ENCODE measurements at places on chromosomes 5 and 9.

DNA sequence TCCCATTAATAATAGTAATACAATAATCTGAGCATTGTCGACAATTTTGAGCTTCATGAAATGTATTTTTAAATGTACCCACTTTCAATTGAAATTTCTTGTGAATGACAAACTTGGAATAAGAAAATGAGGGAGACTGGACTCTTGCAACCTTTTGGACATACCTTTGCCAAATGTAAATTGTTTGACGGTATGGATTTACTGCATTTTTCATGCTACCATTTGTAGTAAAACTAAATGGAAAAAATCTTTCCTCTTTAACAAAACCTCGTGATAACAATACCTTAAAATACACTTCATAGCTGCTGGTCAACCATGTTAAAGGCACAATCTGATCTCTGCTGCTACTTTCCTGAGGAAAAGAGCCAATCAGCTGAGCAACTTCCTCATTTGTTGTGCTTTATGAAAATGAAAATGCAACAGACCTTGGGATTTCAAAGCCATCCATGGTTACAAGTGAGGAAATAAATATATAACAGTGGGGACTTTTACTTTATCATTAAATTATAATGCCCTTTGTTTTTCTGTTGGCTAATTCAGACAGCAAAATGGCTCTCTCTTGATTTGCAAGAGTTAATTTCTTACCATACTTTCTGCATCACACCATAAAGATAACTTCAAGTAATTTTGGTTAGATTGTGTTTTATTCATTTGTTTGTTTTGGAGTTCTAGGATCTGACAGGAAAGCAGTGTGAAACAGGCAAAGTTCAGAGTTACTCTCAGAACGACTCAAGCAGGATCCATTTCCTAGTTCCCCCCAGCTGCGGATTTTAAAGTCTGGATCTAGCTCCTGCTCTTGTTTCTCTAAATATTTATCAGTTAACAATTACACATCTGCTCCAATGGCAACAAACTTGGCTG is 1.1 kb downstream of the ALDH1A1 start:
- H3K27ac ChIP-seq = no peak overlapping the region
- H3K4me1 ChIP-seq = no peaks in the 10 kb centered on the region

GRCh38 chr5:84213861-84214260 is 170.8 kb downstream of the EDIL3 start:
- H3K27ac ChIP-seq = no peak overlapping the region
- DNase-seq = no peak
- H3K27me3 ChIP-seq = no peaks in the 10 kb centered on the region
- H3K36me3 ChIP-seq = no peaks in the 10 kb centered on the region
- H3K4me1 ChIP-seq = no peaks in the 10 kb centered on the region

DNA sequence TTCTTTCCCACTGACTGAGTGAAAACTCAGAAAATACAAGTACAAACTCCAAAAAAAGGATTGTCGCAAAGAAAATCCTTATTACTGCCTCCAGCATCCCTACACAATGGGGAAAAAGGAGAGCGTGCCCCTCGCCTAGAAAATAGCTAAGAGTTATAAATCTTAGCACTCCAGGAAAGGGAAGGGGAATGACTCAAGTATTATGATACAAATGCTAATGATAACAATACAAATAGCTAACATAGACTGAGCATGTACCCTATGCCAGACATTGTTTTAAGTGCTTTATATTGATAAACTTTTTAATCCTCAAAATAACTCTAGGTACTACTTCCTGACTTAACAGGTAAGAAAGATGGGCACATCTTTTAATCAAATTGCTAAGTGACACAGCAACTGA is 70.8 kb upstream of the VCAN start:
- no peaks in the 10 kb centered on the region for H3K4me1 ChIP-seq
- DNase-seq = no peak
- H3K36me3 ChIP-seq = no peaks in the 10 kb centered on the region
- H3K27me3 ChIP-seq = no peaks in the 10 kb centered on the region

- H3K36me3 ChIP-seq = no peaks in the 10 kb centered on the region
- no peak overlapping the region for H3K4me3 ChIP-seq
- H3K4me1 ChIP-seq = no peaks in the 10 kb centered on the region
- DNase-seq = no peak
- H3K27ac ChIP-seq = no peak overlapping the region
- peaks cover 41% of the 10 kb centered on the region for H3K27me3 ChIP-seq
Observed at GRCh38 chr5:112625689-112626438, 111.8 kb upstream of the APC start.

GRCh38 chr9:109923806-109924205 is 143.8 kb downstream of the PALM2AKAP2 start:
- peaks cover 3% of the 10 kb centered on the region for H3K27me3 ChIP-seq
- DNase-seq = no peak
- H3K36me3 ChIP-seq = no peaks in the 10 kb centered on the region
- H3K4me3 ChIP-seq = no peak overlapping the region

DNA sequence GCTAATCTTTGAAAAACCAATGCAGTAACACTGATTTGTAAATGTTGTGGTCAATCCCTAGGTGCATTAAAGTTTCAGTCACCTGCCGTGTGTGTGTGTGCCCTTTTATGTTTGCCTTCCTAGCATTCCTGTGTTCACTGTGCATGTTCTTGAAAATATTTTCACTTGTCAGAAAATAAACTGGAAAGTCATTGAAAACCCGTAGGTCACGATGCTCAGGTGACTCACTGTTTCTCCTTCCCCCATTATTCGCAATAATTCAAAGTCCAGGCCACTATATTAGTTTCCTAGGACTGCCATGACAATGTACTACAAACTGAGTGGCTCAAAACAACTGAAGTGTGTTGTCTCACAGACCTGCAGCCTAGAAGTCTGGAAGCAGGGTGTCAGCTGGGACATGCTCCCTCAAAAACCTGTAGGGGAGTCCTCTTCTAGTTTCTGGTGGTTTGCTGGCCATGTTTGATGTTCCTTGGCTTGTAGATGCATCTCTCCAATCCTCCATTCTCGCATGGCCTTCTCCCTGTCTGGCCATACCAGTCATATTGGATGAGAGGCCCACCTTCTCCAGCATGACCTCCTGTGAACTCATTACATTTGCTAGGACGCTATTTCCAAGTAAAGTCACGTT is 29.3 kb downstream of the MARVELD2 start:
- no peak for DNase-seq
- no peak overlapping the region for H3K27ac ChIP-seq
- no peaks in the 10 kb centered on the region for H3K4me1 ChIP-seq
- H3K4me3 ChIP-seq = no peak overlapping the region
- H3K36me3 ChIP-seq = no peaks in the 10 kb centered on the region

DNA sequence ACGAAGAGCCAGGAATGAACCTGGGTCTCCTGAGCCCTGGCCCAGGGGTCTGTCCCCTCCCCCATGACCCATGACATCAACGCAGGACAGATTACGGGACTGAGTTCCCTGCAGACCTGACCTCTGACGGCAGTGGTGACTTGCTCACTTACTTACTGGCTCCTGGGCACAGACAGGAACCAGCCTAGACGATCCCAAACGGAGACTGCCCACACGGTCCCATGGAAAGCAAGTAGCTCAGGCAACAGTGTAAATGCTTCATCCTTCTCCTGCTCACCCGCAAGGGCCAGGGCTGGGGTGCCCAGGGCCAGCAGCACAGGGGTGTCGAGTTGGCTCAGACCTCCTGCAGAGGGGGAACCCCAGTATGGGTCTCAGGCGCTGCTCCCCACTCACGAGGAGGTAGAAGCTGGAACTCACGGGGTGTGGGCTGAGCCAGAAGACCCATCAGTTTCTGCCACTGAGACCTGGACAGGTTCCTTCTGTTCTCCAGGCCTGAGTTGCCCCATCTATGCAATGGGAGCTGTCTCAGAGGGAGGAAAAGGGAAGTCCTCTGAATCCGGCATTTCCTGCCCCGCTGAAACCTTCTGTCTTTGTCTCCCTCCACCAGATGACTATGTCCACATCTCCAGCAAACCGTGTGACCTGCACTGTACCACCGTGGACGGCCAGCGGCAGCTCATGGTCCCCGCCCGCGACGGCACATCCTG is 5.6 kb downstream of the ADAMTSL2 start:
- H3K4me3 ChIP-seq = no peak overlapping the region
- no peaks in the 10 kb centered on the region for H3K36me3 ChIP-seq
- H3K27ac ChIP-seq = no peak overlapping the region
- peaks cover 8% of the 10 kb centered on the region for H3K27me3 ChIP-seq
- DNase-seq = no peak

- no peak overlapping the region for H3K4me3 ChIP-seq
- no peaks in the 10 kb centered on the region for H3K4me1 ChIP-seq
- no peaks in the 10 kb centered on the region for H3K36me3 ChIP-seq
- H3K27ac ChIP-seq = no peak overlapping the region
- H3K27me3 ChIP-seq = peaks cover 4% of the 10 kb centered on the region
Observed at GRCh38 chr5:122192497-122193496, 63.5 kb downstream of the ZNF474 start.

DNA sequence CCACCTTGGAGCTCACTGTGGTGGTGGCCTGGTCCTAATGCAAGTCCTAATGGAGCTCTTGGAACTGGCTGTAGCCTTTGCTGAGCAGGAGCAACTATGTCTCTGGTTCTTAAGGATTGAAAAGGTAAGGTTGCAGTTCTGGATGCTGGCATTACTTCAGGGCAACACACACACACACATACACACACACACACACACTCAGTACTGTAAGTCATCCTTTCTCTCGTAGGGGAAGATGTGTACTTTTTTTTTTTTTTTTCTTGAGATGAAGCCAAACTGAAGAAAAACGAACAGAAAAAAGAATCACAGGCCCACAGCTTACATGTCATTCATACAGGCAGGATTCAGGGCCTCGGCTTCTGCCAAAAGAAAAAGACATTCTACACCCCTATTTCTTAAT is 81.1 kb upstream of the RPS23 start:
- H3K4me1 ChIP-seq = peaks cover 65% of the 10 kb centered on the region
- H3K4me3 ChIP-seq = no peak overlapping the region
- H3K27ac ChIP-seq = no peak overlapping the region
- peaks cover 3% of the 10 kb centered on the region for H3K36me3 ChIP-seq
